NCI-H2029 (cell line): ENCODE measurements at places on chromosomes 3 and 15.

DNA sequence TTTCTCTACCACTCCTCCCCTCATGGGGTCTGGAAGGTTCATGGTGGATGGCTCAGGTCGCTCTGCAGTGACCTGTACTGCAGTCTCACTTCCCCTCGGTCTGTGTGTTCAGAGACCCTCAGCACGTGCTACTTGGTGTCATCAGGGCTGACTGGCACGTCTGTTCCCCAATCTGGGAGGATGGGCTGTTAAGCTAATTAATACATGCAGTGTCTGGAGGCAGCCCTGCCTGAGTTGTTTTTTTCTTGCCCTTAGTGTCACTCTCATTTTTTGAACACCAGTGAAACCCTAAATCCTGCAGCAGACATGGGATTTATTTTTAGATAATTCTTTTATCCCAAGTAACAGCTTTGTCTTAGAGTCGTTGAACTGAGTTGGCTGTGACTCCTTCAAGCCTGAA lies 64.6 kb downstream of the ARNT2 start:
- no peak for DNase-seq

DNA sequence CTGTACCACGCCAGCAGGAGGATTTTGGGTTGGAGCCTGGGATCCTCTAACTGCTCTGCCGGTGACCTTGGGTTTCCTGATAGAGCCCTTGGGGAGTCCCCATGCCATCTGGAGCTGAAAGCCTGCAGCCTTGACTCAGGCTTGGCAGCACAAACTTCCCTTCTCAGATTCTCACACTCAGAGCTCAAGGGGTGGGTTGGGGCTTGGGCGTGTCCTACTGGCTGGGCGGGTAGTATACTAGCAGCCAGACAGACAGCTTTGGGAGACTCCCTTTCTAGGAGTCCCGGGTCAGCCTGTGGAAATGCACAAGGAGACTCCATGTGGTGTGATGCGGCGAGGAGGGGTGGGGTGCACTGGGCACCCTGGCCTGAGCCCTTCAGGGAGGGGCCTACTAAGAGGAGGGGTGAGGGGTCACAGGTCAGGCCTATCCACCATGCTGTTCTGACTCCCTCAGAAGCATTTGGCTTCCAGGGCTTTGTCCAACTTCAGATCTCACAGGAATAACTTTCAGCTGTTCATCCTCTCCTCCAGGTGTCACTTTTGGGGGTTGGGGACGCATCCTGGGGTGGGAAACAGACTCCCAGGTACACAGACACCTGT lies 21.6 kb upstream of the PLXNA1 start:
- DNase-seq, result no peak

DNA sequence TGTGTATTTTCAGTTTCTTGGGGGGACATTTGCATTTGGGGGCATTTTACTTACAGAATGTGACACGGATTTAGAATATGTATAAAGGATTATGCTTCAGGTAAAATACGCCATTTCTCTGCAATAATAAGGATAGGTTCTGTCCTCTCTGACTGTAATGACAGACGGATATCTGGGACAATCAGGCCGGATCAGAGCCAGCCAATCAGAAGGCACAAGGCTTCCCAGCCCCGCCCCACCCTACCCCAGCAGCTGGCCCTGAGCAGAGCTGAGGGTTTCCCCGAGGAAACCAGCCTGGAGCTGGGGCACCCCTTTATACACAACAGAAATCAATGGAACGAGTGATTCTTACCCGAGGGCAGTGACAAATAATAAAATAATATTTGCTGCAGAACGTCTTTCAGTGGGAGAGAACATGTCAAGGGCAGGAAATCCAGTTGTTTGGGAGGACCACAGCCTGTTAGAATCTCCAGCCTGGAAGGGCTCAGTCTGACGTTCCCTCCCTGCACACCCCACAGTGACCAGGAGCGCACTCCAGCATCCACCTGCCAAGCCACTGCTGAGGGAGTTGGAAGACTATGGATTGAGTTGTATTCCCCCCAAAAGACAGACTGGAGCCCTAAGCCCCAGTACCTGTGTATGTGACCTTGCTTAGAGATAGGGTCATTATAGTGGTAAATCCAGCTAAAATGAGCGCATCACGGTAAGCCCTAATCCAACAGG lies 30.3 kb upstream of the SEC13 start:
- no peak for DNase-seq

DNA sequence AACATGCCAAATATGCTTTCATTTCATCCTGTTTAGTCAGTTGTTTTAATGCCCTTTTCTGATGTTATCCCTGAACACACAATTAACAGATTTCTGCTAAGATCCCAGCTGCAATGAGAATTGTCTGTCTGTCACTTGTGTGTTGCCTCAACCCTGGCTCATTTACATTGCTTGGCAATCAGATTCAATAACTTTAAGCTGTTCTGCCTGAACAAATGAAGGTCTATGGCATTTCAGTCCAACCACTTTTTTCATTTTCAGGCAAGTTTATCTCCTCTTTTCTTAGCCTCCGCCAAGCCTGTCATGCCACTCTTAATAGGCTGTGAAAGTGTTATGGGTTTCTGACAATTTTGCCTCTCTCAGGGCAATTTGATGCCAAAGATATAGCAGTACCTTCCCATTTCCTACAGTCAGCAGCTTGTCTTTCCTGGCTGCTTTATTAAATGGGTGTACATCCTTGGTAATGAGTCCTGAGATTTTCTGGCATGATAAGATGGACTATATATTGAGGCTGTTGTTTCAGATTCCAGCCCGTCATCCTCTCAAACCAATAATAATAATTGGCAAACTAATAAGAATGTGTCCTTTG lies 68.7 kb upstream of the ADAMTS9 start:
- no peak for DNase-seq

GRCh38 chr3:23800731-23801130 lies 5.0 kb upstream of the UBE2E1 start:
- no peak for DNase-seq

GRCh38 chr15:98815207-98815606 lies 166.9 kb downstream of the IGF1R start:
- DNase-seq, result no peak

- no peak for DNase-seq
Observed at GRCh38 chr3:71690341-71690841, 34.8 kb downstream of the EIF4E3 start.

DNA sequence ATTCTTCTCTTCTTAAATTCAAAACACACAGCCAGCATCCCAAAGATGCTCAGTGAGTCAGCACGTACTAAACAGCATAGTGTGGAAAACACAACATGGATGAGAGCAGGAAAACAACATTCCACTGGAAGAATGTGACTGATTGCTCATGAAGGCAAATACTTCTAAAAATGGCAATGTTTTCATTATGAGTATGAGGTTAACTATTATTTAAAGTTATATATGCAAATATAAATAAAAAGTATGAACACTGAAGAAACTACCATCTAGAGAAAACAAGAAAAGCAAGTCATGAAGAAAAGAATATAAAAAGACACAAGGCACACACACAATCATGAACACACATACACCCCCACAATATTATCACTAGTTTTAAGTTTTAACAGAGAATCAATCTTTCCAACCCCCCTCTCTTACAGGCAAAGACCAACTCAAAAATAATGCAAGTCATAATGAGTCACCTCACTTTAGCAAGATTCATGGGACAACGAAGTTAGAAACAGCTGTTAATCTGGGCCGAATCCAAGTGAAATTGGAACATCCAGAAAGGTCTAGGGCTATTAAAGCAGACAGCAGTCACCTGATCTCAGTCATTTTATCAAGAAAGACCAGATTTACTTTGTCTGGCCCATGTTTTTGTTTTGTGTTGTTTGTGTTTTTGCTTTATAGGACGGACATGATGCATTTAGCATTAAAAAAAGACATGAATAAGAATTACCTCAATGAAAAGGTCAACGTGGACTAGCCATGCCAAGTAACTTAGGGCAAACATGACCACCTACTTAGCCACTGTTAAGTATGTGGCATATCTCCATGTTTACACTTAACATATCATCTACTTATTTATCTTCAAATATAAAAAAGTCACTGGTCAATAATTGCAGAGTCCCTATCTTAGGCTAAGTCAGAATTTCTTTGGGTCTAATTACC lies 18.1 kb downstream of the GBE1 start:
- no peak for DNase-seq

- DNase-seq, result no peak
Observed at GRCh38 chr15:37037850-37038715, 62.3 kb downstream of the MEIS2 start.

- DNase-seq, result no peak
Observed at GRCh38 chr3:192281207-192281880, 446.0 kb downstream of the FGF12 start.

DNA sequence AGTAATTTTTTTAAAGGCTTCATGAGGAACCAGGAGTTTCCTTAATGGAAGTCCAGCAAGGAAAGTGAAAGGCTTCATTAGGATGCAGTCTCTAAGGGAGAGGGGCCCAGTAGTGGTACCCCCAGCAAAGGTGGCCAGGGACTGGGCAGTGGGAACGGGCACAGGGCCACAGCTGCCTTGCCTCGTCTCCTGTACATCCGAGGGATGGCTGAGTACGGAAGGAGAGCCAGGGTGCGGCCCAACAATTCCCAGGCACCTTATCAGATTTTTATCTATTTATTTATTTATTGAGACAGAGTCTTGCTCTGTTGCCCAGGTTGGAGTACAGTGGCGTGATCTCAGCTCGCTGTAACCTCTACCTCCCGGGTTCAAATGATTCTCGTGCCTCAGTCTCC lies 14.5 kb downstream of the SEMA3G start:
- DNase-seq, result no peak

GRCh38 chr3:4474683-4475490 lies 7.8 kb upstream of the SUMF1 start:
- DNase-seq, result no peak

GRCh38 chr3:113771993-113772392 lies 25.2 kb downstream of the ATP6V1A start:
- DNase-seq, result no peak

- no peak for DNase-seq
Observed at GRCh38 chr15:70827721-70828120, 26.2 kb downstream of the LARP6 start.
